PC-9 (cell line): ENCODE measurements at places on chromosomes 1 and 21.

DNA sequence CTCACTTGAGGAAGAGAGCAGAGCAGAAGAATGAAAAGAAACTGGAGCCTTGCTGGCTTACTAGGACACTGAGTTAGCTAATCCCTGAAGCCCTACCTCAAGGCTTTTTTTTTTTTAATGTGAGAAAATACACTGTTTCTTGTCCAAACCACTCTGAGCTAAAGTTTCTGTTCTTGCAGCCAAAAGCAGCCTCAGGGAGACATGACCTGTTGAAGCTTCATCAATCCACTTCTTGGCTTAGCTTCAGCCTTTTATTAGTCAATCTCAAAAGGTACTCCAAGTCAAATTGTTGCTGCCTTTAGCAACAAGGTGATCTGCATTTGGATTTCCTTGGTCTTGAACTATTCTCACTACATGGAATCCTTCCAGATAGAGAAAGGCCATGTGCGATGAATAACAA lies 33.7 kb downstream of the CCDC185 start:
- H3K36me3 ChIP-seq, result no peaks in the 10 kb centered on the region
- 0 out of 2 replicates have a peak, but pooled peaks cover 4% of the 10 kb centered on the region for H3K4me1 ChIP-seq
- no peaks in the 10 kb centered on the region for H3K27me3 ChIP-seq
- no peak overlapping the region for H3K4me3 ChIP-seq
- no peak overlapping the region for H3K27ac ChIP-seq

GRCh38 chr1:247548769-247549182 lies at the start of gene GCSAML:
GCSAML (plus strand) TSS chr1:247549134; CDS start chr1:247549192, 58 bp downstream.
- no peak for DNase-seq
- peaks cover 17% of the 10 kb centered on the region; the same call in 1 of the 2 replicates for H3K27me3 ChIP-seq
- H3K36me3 ChIP-seq, result no peaks in the 10 kb centered on the region
- no peak within 1 kb of the TSS for H3K27ac ChIP-seq
- H3K4me1 ChIP-seq, result no peaks in the 10 kb centered on the region
- no peak within 1 kb of the TSS for H3K4me3 ChIP-seq

DNA sequence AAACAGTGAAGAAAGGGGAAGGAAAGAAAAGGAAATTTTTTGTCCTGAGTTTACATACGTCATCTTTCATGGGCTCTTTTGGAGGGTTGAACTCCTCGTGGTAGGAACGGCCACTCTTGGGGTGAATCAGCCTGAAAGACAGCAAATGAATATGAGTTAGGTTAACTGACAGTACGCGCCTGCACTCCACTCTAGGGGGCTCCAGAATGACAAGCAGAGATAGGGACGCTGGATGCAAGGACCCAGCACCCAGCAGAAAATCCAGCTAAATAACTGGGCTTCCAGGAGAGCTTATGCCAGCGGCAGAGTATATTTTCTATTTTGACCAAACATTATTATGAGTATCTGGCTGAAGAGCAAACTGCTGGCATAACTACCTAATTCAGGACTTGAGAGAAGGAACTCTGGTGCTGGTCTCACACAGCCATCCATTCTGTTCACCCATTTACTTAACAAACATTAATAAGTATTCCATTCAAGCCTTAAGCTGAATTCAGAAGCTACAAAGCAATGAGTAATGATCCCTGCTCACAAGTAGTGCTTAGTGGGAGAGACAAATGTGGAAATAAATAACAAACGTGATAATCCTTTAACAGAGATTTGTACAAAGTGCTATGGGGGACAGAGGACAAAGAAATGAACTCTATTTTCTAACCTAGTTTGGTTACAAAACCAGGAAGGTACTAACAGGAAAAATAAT lies 22.1 kb downstream of the AK2 start:
- no peak for DNase-seq
- H3K36me3 ChIP-seq, result peaks cover 45% of the 10 kb centered on the region
- no peaks in the 10 kb centered on the region for H3K27me3 ChIP-seq
- H3K4me3 ChIP-seq, result no peak overlapping the region
- H3K4me1 ChIP-seq, result peaks cover 53% of the 10 kb centered on the region
- peak overlapping the region; percentile 20; the same call in 1 of the 2 replicates for H3K27ac ChIP-seq

GRCh38 chr1:95133687-95134086 lies 16.5 kb downstream of the TLCD4 start:
- no peak for DNase-seq
- H3K27ac ChIP-seq, result no peak overlapping the region
- H3K36me3 ChIP-seq, result no peaks in the 10 kb centered on the region
- no peak overlapping the region for H3K4me3 ChIP-seq

DNA sequence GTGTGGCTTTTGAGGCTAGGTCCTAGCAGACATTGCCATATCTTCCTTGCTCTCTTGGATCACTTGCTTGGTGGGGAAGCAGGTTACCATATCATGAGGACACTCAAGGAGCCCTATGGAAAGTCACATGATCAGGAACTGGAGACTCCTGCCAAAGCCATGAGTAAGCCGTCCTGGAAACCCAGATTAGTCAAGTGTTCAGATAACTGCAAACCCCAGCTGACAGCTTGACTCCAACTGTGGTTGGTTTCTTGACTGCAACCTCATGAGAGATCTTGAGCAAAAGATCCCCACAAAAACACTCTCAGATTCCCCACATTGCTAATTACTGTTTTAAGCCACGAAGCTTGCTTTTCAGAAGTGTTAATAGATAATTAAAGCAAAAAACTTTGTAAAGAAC lies 58.6 kb downstream of the CACNA1E start:
- H3K4me1 ChIP-seq, result no peaks in the 10 kb centered on the region
- H3K36me3 ChIP-seq, result no peaks in the 10 kb centered on the region
- no peak for DNase-seq
- H3K4me3 ChIP-seq, result no peak overlapping the region
- H3K27me3 ChIP-seq, result peaks cover 19% of the 10 kb centered on the region

DNA sequence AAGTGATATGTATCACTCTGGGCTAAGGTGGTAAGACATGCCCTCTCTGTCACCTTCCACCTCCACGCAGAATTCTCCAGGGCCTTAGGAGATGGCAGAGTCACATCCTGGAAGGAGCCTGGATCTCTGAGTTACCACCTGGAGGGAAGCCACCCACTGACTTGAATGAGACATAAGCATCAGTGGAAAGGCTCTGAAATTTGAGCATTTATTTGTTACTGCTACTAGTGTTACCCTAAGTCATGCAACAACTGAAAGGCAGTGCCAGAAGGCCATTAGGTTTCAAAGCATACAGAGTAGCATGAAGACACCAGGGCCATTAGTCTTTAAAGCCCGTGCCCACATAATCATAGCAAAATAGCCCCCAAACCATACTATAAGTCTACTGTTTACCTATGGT lies 230.3 kb upstream of the IRF2BP2 start:
- peaks cover 32% of the 10 kb centered on the region; the same call in 1 of the 2 replicates for H3K4me1 ChIP-seq
- H3K27ac ChIP-seq, result 0 out of 2 replicates have a peak overlapping the region, but pooled peaks have one; percentile 12
- peaks cover 23% of the 10 kb centered on the region; the same call in 1 of the 2 replicates for H3K36me3 ChIP-seq

- no peak overlapping the region for H3K4me3 ChIP-seq
- DNase-seq, result peak; percentile 24
- H3K27me3 ChIP-seq, result no peaks in the 10 kb centered on the region
- no peaks in the 10 kb centered on the region; the same call in 1 of the 2 replicates for H3K4me1 ChIP-seq
- H3K36me3 ChIP-seq, result no peaks in the 10 kb centered on the region
- H3K27ac ChIP-seq, result no peak overlapping the region
These were observed 60.7 kb downstream of the ZNF697 start for GRCh38 chr1:119587341-119587740.

GRCh38 chr1:211896958-211897357 lies 66.4 kb upstream of the LPGAT1 start:
- H3K27ac ChIP-seq, result no peak overlapping the region
- H3K4me1 ChIP-seq, result 0 out of 2 replicates have a peak, but pooled peaks cover 10% of the 10 kb centered on the region
- H3K4me3 ChIP-seq, result no peak overlapping the region

DNA sequence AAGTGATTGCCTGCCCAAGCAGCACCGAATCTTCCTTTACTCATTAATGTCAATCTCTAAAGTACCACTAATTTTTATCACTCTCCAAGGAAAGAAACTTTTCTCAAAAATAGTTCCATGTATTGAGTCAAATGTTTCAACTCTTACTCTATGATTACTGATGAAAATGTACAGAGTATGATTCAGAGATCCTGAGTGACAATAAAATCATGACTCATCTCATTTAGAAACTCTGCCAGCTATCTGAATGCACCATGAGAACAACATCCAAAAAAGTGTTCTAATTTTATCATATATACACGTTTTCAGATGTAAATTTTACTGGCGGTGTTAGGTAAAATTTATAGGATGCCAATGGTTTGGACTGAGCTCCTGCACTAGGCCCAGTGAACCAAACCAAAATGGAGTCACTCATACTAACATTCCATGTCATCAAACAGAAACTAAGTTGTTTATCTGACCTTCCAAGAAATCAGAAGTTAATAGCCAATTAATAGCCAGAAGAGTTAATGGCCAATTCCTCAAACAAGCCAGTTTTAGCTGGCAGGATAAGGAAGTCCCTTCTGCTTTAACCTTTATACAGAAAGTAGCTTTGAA lies 22.6 kb downstream of the PLPPR5 start:
- DNase-seq, result no peak
- no peaks in the 10 kb centered on the region for H3K27me3 ChIP-seq
- no peak overlapping the region for H3K4me3 ChIP-seq
- H3K36me3 ChIP-seq, result no peaks in the 10 kb centered on the region
- no peak overlapping the region for H3K27ac ChIP-seq
- no peaks in the 10 kb centered on the region for H3K4me1 ChIP-seq

GRCh38 chr1:227728892-227729143 lies 6.3 kb downstream of the JMJD4 start:
- H3K4me1 ChIP-seq, result peaks cover 11% of the 10 kb centered on the region
- H3K4me3 ChIP-seq, result peak overlapping the region; percentile 62
- H3K27me3 ChIP-seq, result no peaks in the 10 kb centered on the region
- H3K36me3 ChIP-seq, result no peaks in the 10 kb centered on the region

DNA sequence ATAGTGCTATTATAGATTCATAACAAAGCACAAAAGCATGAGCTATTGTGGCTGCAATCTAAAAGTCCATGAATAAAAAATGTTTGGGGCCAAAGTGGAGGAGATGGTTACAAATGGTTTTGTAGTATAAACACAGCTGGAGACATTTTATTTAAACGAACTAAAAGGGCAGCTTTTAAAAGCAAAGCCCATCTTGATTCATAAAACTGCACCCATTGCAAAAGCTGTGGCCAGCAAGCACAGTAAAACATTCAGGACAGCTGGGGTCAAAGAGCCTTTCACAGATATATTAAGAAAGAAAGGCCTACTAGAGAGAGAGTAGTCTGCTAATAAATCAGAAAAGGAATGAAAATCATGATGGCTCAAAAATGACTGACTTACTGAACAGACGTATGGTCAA lies 520.8 kb downstream of the NUF2 start:
- H3K4me3 ChIP-seq, result no peak overlapping the region
- no peaks in the 10 kb centered on the region for H3K27me3 ChIP-seq
- no peak for DNase-seq
- no peaks in the 10 kb centered on the region for H3K36me3 ChIP-seq

DNA sequence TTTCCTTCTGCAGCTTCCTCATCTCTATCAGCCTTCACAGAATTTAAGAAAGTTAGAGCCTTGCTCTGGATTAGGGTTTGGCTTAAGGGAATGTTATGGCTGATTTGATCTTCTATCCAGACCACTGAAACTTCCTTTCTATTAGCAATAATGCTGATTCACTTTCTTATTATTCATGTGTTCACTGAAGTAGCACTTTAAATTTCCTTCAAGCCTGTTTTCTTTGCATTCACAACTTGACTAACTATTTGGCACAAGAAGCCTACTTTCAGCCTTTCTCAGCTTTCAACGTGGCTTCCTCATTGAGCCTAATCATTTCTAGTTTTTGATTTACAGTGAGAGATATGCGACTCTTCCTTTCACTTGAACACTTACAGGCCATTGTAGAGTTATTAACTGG lies 528.5 kb downstream of the PLPP3 start:
- H3K27ac ChIP-seq, result no peak overlapping the region
- no peak for DNase-seq
- no peaks in the 10 kb centered on the region for H3K4me1 ChIP-seq

- no peaks in the 10 kb centered on the region for H3K4me1 ChIP-seq
- no peak for DNase-seq
- H3K4me3 ChIP-seq, result no peak overlapping the region
- no peak overlapping the region for H3K27ac ChIP-seq
- no peaks in the 10 kb centered on the region for H3K36me3 ChIP-seq
- H3K27me3 ChIP-seq, result peaks cover 20% of the 10 kb centered on the region
These were observed 27.1 kb upstream of the ADARB1 start for GRCh38 chr21:45047257-45047656.

- no peak overlapping the region for H3K27ac ChIP-seq
- no peak overlapping the region for H3K4me3 ChIP-seq
- peaks cover 22% of the 10 kb centered on the region for H3K4me1 ChIP-seq
- H3K36me3 ChIP-seq, result no peaks in the 10 kb centered on the region
- no peaks in the 10 kb centered on the region for H3K27me3 ChIP-seq
- no peak for DNase-seq
These were observed 34.4 kb downstream of the FH start for GRCh38 chr1:241485145-241485544.

- H3K4me1 ChIP-seq, result peaks cover 31% of the 10 kb centered on the region
- H3K27me3 ChIP-seq, result no peaks in the 10 kb centered on the region
- H3K27ac ChIP-seq, result peak overlapping the region; percentile 84
These were observed 71.0 kb downstream of the PDE9A start for GRCh38 chr21:42724226-42724920.

- H3K4me1 ChIP-seq, result no peaks in the 10 kb centered on the region
- H3K4me3 ChIP-seq, result no peak overlapping the region
These were observed 252.5 kb upstream of the C1orf105 start for GRCh38 chr1:172167796-172168596.

DNA sequence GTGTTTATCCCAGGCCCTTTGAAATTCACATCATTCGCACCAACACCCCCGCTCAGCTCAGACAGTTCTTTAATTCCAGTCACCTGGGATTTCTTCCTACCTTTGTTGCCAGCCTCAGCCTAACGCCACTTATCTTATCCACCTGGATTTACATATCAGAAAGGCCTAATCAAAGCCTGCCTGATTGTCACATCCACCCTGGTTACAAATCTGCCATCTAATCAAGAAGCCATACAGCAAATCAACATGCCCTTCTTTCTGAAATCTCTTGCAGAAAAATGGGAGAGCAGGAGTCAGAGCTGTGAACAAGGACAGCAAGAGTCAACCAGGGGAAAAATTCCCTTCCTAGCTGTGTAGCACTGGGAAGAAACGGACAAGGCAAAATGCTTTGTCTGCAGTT lies 173.2 kb upstream of the DAB1 start:
- no peak for DNase-seq
- peaks cover under 1% of the 10 kb centered on the region for H3K27me3 ChIP-seq
- H3K36me3 ChIP-seq, result no peaks in the 10 kb centered on the region
- no peak overlapping the region for H3K27ac ChIP-seq
- no peaks in the 10 kb centered on the region for H3K4me1 ChIP-seq

GRCh38 chr1:46804926-46805325 lies 6.1 kb downstream of the CYP4B1 start:
- peak overlapping the region; percentile 73 for H3K27ac ChIP-seq
- no peaks in the 10 kb centered on the region for H3K36me3 ChIP-seq
- peak; percentile 73 for DNase-seq
- no peak overlapping the region for H3K4me3 ChIP-seq
- H3K4me1 ChIP-seq, result peaks cover 51% of the 10 kb centered on the region
- no peaks in the 10 kb centered on the region for H3K27me3 ChIP-seq

DNA sequence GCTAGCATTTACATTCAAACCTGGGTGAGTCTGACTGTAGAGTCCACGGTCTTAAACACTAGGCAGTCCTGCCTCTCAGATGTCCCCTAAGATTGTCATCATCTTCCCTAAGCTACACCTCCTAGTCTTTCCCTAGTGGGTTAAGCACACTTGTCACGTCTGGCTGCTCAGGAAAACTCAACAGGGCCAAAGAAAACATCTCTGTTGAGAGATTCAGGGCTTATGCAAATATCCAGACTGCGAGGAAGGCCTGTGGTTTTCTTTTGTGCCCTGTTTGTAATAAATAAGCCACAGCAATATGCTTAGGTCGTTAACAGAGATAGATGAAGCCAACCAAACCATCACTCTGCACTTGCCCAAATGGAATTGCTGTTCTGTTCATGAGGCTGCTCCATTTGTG lies 472.6 kb upstream of the DEPDC1 start:
- H3K4me1 ChIP-seq, result no peaks in the 10 kb centered on the region
- no peaks in the 10 kb centered on the region for H3K36me3 ChIP-seq
- H3K27ac ChIP-seq, result no peak overlapping the region
- H3K27me3 ChIP-seq, result no peaks in the 10 kb centered on the region

- no peaks in the 10 kb centered on the region for H3K36me3 ChIP-seq
- 0 out of 2 replicates have a peak, but pooled peaks cover 14% of the 10 kb centered on the region for H3K27me3 ChIP-seq
- no peak overlapping the region for H3K4me3 ChIP-seq
These were observed 24.4 kb upstream of the KCNJ6 start for GRCh38 chr21:37940691-37941090.
